GM12864 (cell line): ENCODE measurements at places on chromosomes 1 and 21.

DNA sequence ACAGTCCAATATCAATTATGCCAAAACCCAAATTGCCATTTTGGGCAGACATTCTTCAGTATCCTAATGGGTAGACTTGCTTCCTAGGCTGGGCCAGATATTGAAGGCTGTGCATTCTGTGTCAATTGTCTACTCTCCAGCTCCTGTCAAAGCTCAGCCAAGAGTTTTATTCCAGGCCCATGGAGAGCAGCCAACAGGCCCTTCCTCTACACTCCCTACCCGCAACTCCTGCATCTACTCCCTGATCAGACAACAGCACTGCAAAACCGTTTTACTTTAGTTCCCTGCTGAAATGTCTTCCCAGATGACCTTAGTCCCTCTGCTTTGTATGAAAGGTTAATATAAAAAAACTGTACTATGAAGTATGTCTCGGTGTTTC is 6.6 kb upstream of the ADORA3 start:
- no peak for DNase-seq

GRCh38 chr1:35454616-35455015 is 102.6 kb downstream of the KIAA0319L start:
- no peak for DNase-seq

DNA sequence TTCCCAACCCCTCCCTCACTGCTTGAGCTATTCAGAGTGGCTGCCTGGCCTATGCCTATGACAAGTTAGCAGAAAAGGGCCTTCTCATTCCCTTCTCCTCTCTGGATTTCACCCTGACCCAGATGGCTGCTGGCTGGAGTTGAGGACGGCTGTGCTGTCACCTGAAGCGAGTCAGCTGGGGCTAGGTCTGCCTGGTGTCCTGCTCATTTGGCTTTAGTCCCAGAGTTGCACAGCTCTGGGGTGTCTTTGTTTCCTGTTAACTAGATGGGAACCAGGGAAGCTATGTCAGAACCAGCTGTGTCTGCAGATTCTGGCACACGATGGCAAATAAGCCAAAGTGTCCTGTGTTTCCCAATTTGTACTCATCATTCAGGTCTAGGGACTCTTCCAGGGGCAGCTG is 52.9 kb downstream of the CNIH3 start:
- no peak for DNase-seq

DNA sequence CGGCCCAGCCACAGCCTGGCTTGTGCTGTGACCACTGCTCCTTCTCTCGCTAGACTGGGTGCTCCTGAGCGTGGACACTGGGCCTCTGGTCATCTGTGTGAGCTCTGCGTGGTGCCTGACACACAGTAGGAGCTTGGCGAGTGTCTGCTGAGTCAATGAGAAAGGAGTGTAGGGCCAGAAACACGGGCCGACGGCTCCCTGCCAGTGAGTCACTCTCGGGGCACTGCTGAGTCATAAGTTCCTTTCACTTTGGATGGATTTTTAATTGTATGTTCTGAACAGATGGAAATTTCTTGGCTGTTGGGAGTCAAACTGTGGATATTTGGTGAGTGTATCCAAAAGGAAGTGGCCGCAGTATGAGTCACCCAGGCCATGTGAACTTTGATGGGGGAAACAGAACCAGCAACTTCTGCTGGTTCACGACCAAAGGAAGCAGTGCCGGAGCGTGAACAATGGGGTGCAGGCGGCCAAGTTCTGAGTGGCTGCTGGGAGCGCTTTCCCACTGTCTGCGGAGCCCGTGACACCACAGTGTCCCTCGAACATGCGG is 41.0 kb upstream of the COL18A1 start:
- peak; percentile 5 for DNase-seq

GRCh38 chr1:212367474-212368072 is 47.1 kb downstream of the PACC1 start:
- no peak for DNase-seq

DNA sequence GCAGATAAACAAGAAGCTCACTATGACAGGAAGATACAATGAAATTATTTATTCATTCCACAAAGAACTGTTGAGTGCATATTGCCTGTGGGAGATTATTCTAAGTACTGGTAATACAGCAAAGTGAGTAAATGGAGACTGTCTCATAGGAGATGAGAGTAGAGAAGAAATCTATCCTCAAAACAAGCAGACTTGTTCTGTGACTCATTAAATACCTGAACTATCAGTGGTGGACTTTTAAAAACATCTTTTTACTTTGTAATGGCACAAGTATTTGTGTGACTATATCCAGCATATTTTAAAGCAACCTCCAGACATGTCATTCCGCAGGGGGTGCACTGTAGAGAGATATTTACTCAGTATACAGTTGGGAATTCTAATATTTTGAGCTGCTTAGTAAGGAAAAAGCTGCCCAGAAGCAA is 259.2 kb downstream of the FMN2 start:
- DNase-seq, result no peak

DNA sequence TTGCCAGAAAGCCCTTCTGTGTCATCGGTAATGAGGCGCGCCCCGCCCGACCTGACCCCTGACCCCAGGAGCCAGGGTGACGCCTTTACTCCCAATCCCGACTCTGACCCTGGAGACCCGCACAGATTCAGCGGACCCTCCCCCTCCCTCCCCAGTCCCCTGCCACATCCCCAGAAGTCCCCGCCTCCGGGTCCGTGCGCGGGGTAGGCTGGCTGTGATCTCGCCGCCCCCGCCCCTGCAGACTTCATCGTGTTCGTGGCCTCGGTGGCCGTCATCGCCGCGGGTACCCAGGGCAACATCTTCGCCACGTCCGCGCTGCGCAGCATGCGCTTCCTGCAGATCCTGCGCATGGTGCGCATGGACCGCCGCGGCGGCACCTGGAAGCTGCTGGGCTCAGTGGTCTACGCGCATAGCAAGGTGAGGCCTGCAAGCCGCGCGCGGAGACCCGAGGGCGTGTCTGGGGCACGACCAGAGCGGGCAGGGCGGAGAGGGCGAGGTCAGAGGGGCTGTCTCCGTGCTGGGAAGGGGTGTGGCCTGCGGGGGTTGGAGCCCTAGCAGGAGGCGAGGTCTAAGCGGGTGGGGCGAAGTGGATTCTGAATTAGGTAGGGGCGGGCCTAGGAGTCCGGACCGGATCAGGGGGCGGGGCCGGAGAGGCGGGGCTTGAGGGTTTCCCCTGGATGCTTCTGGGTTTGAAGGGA is 34.8 kb downstream of the KCNQ4 start:
- DNase-seq, result peak; percentile 51

- peak; percentile 92 for DNase-seq
Observed at GRCh38 chr1:159067699-159068621, 8.6 kb downstream of the AIM2 start.

DNA sequence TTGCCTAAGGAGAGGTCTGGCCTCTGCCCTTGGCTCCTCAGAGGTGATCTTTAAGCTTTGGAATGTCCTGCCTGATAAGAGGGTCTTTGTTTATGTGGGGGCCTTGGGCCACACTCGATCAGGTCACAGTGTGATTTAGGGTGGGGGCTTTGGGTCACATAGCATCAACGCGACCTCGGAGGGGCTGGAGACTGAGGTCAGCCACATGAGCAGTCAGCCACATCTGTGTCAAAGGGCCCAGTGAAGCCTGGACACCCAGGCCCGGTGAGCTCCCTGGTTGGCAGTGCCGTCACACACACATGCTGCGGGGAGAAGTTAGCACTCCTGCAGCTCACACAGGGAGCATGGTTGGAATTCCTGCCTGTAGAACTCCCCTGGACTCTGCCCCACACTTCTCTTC is 345.0 kb downstream of the NPHP4 start:
- DNase-seq, result no peak
